Activated T-helper 1 cell treated with anti-CD3 and anti-CD28 coated beads, Interleukin-12 subunit alpha, Interleukin-12 subunit beta, Interleukin-2, Interleukin-4 antibody, amounts not matched to agents 30 ng/mL and 10 ng/mL and 1 ng/mL, durations not matched to agents 14 hours and 24 hours and 36 hours (primary cell): ENCODE measurements at places on chromosomes 7 and 10. TPM values are rescaled to one million over a fixed set of nuclear protein-coding genes. Genes with fewer than 3 reads are reported as not detected.

The TMEM213 gene
- total RNA-seq = 0.08 TPM in 1 of 2 replicates, not detected in the other

The HOXA6 gene
- not detected in 2 replicates for total RNA-seq

The FAM237B gene
- not detected in 2 replicates for total RNA-seq

The PCLO gene
- total RNA-seq = not detected in 2 replicates

GRCh38 chr10:95458871-95459270 lies 102.3 kb downstream of the SORBS1 start:
- H3K36me3 ChIP-seq = no peaks in the 10 kb centered on the region
- no peak for DNase-seq
- H3K27me3 ChIP-seq = peaks cover 25% of the 10 kb centered on the region
- H3K4me3 ChIP-seq = no peak overlapping the region
- H3K27ac ChIP-seq = no peak overlapping the region

DNA sequence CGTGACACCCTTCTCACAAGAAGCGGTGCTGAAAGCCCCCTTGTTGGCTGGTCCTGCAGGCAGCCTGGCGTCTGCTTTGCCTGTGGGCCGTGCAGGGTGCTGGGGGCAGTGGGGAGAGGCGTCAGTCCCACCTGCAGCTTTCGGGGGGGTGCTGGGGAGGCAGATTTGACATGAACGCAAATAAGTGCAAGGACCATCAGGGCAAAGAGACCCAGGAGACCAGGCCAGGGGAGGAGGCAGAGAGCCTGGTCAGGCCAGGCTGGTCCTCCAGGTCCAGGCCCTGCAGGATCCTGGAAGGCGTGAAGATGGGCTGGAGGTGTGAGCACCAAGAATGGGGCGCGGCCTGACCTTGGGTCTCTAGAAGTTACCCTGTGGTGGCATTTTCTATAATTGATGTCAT lies 81.6 kb downstream of the MGMT start:
- no peaks in the 10 kb centered on the region for H3K4me1 ChIP-seq
- no peak overlapping the region for H3K4me3 ChIP-seq
- no peaks in the 10 kb centered on the region for H3K36me3 ChIP-seq
- H3K27me3 ChIP-seq = no peaks in the 10 kb centered on the region

DNA sequence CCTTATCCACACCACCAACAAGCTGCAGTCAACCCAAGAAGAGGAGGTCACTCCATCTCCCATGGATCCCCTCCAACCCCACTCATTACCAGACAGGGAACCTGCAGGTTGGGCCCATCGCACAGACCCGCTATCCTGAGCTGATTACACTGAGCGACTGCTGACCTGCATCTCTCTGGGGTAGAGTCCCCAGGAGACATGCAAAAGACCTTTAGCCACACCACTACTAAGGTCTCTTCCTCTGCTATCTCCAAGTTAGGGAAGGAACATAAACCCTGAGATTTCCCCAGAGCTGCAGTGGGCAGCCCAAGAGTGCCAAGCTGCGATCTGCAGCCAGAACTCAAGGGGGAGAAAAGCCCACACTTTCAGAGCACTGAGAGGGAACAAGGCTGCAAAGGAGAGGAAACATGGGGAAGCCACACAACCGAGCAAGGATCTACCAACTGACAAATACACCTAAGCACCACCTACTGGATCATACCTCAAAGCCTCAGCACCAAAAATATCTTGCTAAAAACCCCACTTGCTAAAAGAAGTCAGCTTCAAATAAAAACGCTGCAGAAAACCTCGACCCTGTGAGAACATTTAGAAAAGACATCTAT lies 298.2 kb downstream of the SORCS1 start:
- no peak for DNase-seq
- H3K4me3 ChIP-seq = no peak overlapping the region
- H3K4me1 ChIP-seq = no peaks in the 10 kb centered on the region
- H3K27ac ChIP-seq = no peak overlapping the region
- H3K36me3 ChIP-seq = no peaks in the 10 kb centered on the region

GRCh38 chr10:1200866-1201807 lies 145.0 kb downstream of the WDR37 start:
- no peaks in the 10 kb centered on the region for H3K4me1 ChIP-seq
- H3K27me3 ChIP-seq = peaks cover 15% of the 10 kb centered on the region
- no peaks in the 10 kb centered on the region for H3K36me3 ChIP-seq
- H3K4me3 ChIP-seq = no peak overlapping the region
- H3K27ac ChIP-seq = no peak overlapping the region
- no peak for DNase-seq

DNA sequence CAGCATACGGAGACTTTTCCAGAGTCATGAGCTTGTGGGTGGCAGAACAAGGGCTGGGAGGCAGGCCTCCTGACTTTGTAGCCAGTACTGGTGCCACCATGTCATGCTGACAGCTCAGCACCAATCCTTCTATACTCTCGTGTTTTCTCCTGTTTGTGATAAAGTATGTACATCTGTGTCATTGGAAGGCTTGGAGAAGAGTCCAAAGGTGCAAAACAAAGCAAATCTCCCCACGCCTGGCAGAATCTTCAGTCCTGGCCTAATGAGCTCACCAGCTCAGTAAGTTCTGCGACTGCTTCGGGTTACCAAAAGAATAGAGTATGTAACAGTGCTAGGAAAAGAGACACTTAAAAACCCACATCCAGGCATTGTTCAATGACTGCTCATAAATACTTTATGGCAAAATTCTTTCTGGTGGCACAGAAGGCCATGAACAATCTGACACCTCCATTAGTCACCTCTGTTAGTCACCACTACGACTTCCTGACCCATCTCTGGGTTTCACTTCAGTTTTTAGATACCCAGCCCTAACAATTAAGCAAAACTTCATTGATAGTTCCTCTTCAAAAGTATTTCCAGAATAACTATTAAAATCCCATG lies 24.5 kb downstream of the STEAP1 start:
- H3K4me3 ChIP-seq = peak overlapping the region; percentile 51
- peak; percentile 14 for DNase-seq
- peak overlapping the region; percentile 93 for H3K27ac ChIP-seq

DNA sequence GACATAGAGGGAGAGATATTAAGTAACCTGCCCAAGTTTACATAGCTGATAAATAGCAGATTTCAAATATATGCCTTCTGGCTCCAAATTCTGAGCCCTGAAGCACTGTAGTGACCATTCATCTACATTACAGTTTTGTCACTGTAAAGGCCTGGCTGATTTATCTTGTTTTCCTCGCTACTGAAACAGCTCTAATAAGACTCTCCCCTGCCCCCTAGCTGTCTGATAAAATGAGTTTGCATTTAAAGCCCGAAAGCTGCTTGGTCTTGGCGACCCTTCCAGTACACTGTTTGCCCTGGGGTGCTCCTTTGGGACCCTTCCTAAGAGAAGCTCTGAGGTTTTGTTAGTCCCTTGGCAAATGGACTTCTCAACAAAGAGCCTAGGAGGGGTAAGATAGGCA lies 59.7 kb upstream of the RAB11FIP2 start:
- no peaks in the 10 kb centered on the region for H3K27me3 ChIP-seq
- H3K27ac ChIP-seq = no peak overlapping the region
- H3K4me1 ChIP-seq = peaks cover 6% of the 10 kb centered on the region
- no peak overlapping the region for H3K4me3 ChIP-seq
- H3K36me3 ChIP-seq = no peaks in the 10 kb centered on the region

DNA sequence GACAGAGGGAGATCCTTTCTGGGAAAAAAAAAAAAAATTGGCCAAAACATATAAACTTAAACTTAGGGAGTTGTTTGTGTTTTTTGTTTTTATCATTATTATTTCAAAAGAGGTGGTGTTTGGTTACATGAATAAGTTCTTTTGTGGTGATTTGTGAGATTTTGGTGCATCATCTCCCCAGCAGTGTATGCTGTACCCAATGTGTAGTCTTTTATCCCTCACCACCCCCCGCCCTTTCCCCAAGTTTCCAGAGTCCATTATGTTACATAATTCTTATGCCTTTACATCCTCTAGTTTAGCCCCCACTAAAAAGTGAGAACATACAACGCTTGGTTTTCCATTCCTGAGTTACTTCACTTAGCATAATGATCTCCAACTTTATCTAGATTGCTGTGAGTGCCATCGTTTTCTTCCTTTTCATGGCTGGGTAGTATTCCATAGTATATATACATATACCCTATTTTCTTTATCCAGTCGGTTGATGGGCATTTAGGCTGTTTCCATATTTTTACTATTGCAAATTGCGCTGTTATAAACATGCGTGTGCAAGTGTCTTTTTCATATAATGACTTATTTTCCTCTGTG lies 148.1 kb upstream of the ZNF92 start:
- H3K36me3 ChIP-seq = no peaks in the 10 kb centered on the region
- no peak for DNase-seq
- H3K4me3 ChIP-seq = no peak overlapping the region
- no peaks in the 10 kb centered on the region for H3K27me3 ChIP-seq

GRCh38 chr7:7553386-7553785 lies 13.3 kb upstream of the MIOS start:
- H3K36me3 ChIP-seq = no peaks in the 10 kb centered on the region
- H3K27me3 ChIP-seq = peaks cover 17% of the 10 kb centered on the region
- H3K4me3 ChIP-seq = no peak overlapping the region
- no peaks in the 10 kb centered on the region for H3K4me1 ChIP-seq
- no peak for DNase-seq
- H3K27ac ChIP-seq = no peak overlapping the region
